GM23248 (cell line): ENCODE measurements at places on chromosomes 2 and 18. TPM values are rescaled to one million over a fixed set of nuclear protein-coding genes. Genes with fewer than 3 reads are reported as not detected.

Gene RAB27B
- total RNA-seq = 0.13 and 0.54 TPM in 2 replicates

Gene DOK1
- 32.2 and 40.3 TPM in 2 replicates for total RNA-seq

Gene CCDC74B
- total RNA-seq = 3.8 and 10.9 TPM in 2 replicates

Gene CFAP210
- not detected in 2 replicates for total RNA-seq

Gene L3MBTL4
- total RNA-seq = not detected in 2 replicates

Gene CRACDL
- total RNA-seq = not detected in 2 replicates

Gene SIX3
- total RNA-seq = not detected in 2 replicates

Gene HOXD1
- total RNA-seq = 0.13 and 0.43 TPM in 2 replicates

Gene AKAIN1
- not detected in 2 replicates for total RNA-seq

Gene SLC35G4
- total RNA-seq = not detected in 2 replicates

Gene ALPG
- total RNA-seq = not detected in 2 replicates

Gene HOXD13
- 1.0 and 3.8 TPM in 2 replicates for total RNA-seq

Gene PLGLB1
- 0.22 and 0.38 TPM in 2 replicates for total RNA-seq

Gene ASB1
- 35.5 and 38.4 TPM in 2 replicates for total RNA-seq

Gene DCC
- total RNA-seq = not detected in 2 replicates

Gene TMEM247
- not detected in 2 replicates for total RNA-seq

Gene XDH
- total RNA-seq = 1.8 and 2.4 TPM in 2 replicates

Gene GCG
- not detected in 2 replicates for total RNA-seq

Gene ASPRV1
- under 0.01 and 0.86 TPM in 2 replicates for total RNA-seq

Gene INHBB
- total RNA-seq = 3.4 and 5.6 TPM in 2 replicates

Gene TMEM182
- total RNA-seq = 1.0 and 3.6 TPM in 2 replicates

Gene EPB41L3
- total RNA-seq = 19.2 and 22.2 TPM in 2 replicates

Gene SERPINB12
- not detected in 2 replicates for total RNA-seq

Gene HOXD8
- 23.4 and 27.8 TPM in 2 replicates for total RNA-seq

Gene CABLES1
- total RNA-seq = 5.7 and 8.9 TPM in 2 replicates

Gene RPRM
- total RNA-seq = not detected in 2 replicates

Gene SMYD1
- total RNA-seq = not detected in 2 replicates

Gene REG1B
- not detected in 2 replicates for total RNA-seq

Gene SLC23A3
- total RNA-seq = 0.13 and 1.2 TPM in 2 replicates

Gene POTEC
- not detected in 2 replicates for total RNA-seq

Gene CRIM1
- 485 and 499 TPM in 2 replicates for total RNA-seq

Gene DNAH6
- 0.11 TPM in 1 of 2 replicates, not detected in the other for total RNA-seq

Gene DTNA
- 4.2 and 14.5 TPM in 2 replicates for total RNA-seq

Gene DHRS9
- total RNA-seq = not detected in 2 replicates

Gene PSMA8
- not detected in 2 replicates for total RNA-seq

Gene ANKRD30B
- total RNA-seq = not detected in 2 replicates

Gene RAB6C
- not detected in 2 replicates for total RNA-seq

Gene ANKRD62
- total RNA-seq = not detected in 2 replicates

Gene GAD1
- total RNA-seq = 0.13 and 2.6 TPM in 2 replicates

Gene LYG1
- not detected in 2 replicates for total RNA-seq

Gene FRZB
- 0.32 TPM in 1 of 2 replicates, not detected in the other for total RNA-seq

Gene FABP1
- not detected in 2 replicates for total RNA-seq

Gene FOXD4L1
- total RNA-seq = not detected in 2 replicates

Gene IL1F10
- not detected in 2 replicates for total RNA-seq

Gene IL1B
- 0.86 and 3.8 TPM in 2 replicates for total RNA-seq

Gene PRKAG3
- not detected in 2 replicates for total RNA-seq

Gene CYP27C1
- total RNA-seq = 0.13 and 0.65 TPM in 2 replicates
